T-cell (primary cell): ENCODE measurements at places on chromosomes 16 and 17.

DNA sequence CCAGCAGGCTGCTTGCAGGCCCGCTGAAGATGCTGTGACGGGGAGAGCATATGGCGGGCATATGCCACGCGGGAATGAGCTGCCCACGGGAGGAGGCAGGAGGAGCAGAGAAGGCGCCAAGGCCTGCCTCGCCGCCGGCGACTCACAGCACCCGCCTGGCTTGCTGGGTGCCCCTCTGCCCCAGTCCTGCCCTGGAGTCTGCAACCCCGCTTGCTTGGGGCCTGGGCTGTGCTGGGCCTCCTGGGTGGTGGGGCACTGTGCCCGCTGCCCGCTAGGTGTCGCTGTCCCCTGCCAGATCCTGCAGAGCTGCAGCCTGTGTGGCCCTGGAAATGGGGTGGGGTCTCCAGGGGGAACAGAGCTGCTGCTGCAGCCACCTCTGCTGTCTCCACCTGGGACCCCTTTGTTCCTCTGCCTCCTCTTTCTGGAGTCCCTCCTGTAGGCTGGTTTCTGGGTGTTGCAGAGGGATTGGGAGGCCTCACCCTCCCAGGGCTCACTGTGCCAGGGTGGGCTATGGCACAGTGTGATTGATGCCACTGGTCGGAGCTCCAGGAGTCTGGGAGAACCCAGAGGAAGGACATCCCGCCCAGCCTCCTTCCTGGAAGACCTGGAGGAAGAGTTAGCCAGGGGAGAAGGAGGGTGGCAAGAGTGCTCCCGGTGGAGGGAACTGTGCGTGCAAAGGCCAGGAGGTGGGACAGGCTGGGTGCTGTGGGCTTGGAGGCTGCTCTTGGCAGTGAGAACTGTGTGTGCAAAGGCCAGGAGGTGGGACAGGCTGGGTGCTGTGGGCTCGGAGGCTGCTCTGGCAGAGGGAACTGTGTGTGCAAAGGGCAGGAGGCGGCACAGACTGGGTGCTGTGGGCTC lies 141.0 kb upstream of the CIBAR2 start:
- peak; percentile 39 for DNase-seq
- peaks cover 11% of the 10 kb centered on the region for H3K4me1 ChIP-seq
- H3K36me3 ChIP-seq, result no peaks in the 10 kb centered on the region
- H3K27ac ChIP-seq, result no peak overlapping the region
- H3K27me3 ChIP-seq, result no peaks in the 10 kb centered on the region

GRCh38 chr16:68369168-68369567 lies 58.3 kb downstream of the PRMT7 start:
- H3K36me3 ChIP-seq, result no peaks in the 10 kb centered on the region
- H3K27me3 ChIP-seq, result peaks cover 43% of the 10 kb centered on the region
- no peak for DNase-seq
- H3K27ac ChIP-seq, result no peak overlapping the region

- peaks cover 6% of the 10 kb centered on the region for H3K4me1 ChIP-seq
- no peak overlapping the region for H3K27ac ChIP-seq
- no peak overlapping the region for H3K4me3 ChIP-seq
- DNase-seq, result no peak
These were observed 271.6 kb upstream of the TNRC6C start for GRCh38 chr17:77686903-77687302.

DNA sequence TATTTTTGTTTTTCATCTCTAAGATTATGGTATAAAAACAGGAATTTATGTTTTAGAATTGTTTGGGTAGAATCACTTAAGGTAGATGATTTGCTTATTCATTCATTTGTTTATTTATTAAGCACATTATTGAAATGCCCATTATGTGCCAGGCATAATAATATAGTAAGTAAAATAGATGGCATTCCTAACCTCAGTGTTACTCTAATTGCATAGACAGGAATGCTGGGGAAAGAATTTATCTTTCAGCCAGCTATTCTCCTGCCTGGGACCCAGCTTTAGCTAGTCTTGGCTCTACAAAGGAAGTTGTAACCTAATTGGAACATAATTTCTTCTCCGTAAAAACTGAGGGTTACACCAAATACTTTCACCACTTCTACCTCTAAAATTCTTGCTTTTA lies 44.6 kb downstream of the NFAT5 start:
- H3K36me3 ChIP-seq, result no peaks in the 10 kb centered on the region
- DNase-seq, result no peak
- H3K27ac ChIP-seq, result no peak overlapping the region
- no peak overlapping the region for H3K4me3 ChIP-seq

- H3K27ac ChIP-seq, result peak overlapping the region; percentile 76
- peak overlapping the region; percentile 70 for H3K4me3 ChIP-seq
- peaks cover 57% of the 10 kb centered on the region for H3K4me1 ChIP-seq
These were observed 432 bp downstream of the ZNF276 start for GRCh38 chr16:89721546-89722391.

DNA sequence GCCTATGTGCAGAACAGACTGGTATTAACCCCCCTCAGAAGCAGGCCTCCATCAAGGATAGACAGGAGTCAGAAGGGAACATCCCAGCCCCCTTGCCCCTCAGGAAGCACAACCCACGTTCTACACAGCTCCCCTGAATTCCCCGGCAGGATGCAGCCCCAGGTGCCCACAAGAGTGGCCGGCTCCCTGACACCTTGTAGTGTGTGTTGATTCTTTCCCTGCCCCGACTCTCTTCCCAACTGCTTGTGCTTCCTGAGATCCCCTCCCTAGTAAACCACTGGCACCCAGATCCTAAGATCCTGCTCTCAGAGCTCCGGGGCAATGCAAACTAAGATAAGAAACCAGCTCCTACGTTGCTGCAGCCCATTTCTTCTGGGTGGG lies 34.8 kb upstream of the LITAF start:
- peaks cover 87% of the 10 kb centered on the region for H3K4me1 ChIP-seq
- peak overlapping the region; percentile 73 for H3K27ac ChIP-seq
- H3K27me3 ChIP-seq, result no peaks in the 10 kb centered on the region

GRCh38 chr17:6610011-6610410 lies 30.5 kb downstream of the KIAA0753 start:
- peaks cover 62% of the 10 kb centered on the region for H3K36me3 ChIP-seq
- no peak overlapping the region for H3K4me3 ChIP-seq
- H3K27me3 ChIP-seq, result no peaks in the 10 kb centered on the region
- no peaks in the 10 kb centered on the region for H3K4me1 ChIP-seq
- no peak overlapping the region for H3K27ac ChIP-seq

DNA sequence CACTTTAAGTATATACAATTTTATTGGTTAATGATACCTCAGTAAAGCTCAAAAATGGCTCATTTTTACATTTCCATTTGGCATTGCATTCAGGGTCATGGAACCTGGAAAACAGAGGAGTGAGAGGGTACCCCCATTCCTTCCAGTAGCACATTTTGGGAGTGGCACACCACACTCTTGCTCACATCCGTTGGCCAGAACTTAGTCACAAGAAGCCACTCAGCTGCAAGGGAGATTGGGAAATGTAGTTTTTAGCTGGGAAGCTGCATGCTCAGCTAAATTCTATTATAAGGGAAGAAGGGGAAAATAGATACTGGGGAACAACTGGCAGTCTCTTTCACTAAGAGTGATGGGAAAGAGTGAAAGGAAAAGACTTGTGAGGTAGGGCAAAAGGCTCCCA lies 102.5 kb upstream of the TMEM97 start:
- H3K27me3 ChIP-seq, result peaks cover 7% of the 10 kb centered on the region
- no peak overlapping the region for H3K27ac ChIP-seq
- no peak for DNase-seq
- H3K4me1 ChIP-seq, result no peaks in the 10 kb centered on the region
- H3K36me3 ChIP-seq, result no peaks in the 10 kb centered on the region
- no peak overlapping the region for H3K4me3 ChIP-seq

GRCh38 chr16:68487669-68488068 lies 39.4 kb upstream of the SMPD3 start:
- H3K4me1 ChIP-seq, result no peaks in the 10 kb centered on the region
- no peaks in the 10 kb centered on the region for H3K36me3 ChIP-seq
- no peak for DNase-seq
- no peak overlapping the region for H3K27ac ChIP-seq

- no peak for DNase-seq
- peaks cover 7% of the 10 kb centered on the region for H3K4me1 ChIP-seq
- no peak overlapping the region for H3K4me3 ChIP-seq
- H3K36me3 ChIP-seq, result no peaks in the 10 kb centered on the region
These were observed 1.4 kb upstream of the PIPOX start for GRCh38 chr17:29041571-29041970.

DNA sequence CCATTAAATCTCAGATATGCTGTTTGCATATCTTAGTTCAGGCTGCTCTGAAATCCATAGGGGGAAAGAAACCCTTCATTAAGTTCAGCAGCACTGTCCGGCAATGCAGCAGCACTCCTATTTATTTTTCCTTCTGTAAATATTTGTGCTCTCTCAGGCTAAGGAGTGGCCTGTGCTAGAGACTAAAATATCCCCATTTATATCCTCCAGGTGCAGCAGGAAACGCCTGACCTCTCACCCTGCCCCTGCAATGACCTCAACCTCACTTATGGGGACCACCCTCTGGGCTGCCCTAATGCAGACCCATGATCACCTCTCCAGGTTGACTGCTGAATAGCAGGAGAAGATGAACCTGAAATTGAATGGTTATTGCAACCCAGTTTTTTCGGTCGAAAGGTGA lies 165.0 kb upstream of the ELAC2 start:
- no peaks in the 10 kb centered on the region for H3K27me3 ChIP-seq
- H3K27ac ChIP-seq, result no peak overlapping the region
- no peak for DNase-seq
- no peaks in the 10 kb centered on the region for H3K4me1 ChIP-seq
- no peaks in the 10 kb centered on the region for H3K36me3 ChIP-seq

GRCh38 chr16:15772579-15773293 lies 84.1 kb downstream of the MYH11 start:
- no peaks in the 10 kb centered on the region for H3K4me1 ChIP-seq
- no peaks in the 10 kb centered on the region for H3K36me3 ChIP-seq
- no peak overlapping the region for H3K27ac ChIP-seq
- no peak overlapping the region for H3K4me3 ChIP-seq
- peaks cover 9% of the 10 kb centered on the region for H3K27me3 ChIP-seq

GRCh38 chr17:67474081-67474661 lies 97.1 kb downstream of the PITPNC1 start:
- no peaks in the 10 kb centered on the region for H3K36me3 ChIP-seq
- H3K27me3 ChIP-seq, result no peaks in the 10 kb centered on the region
- peak overlapping the region; percentile 34 for H3K4me3 ChIP-seq
- no peak for DNase-seq
- peak overlapping the region; percentile 91 for H3K27ac ChIP-seq

DNA sequence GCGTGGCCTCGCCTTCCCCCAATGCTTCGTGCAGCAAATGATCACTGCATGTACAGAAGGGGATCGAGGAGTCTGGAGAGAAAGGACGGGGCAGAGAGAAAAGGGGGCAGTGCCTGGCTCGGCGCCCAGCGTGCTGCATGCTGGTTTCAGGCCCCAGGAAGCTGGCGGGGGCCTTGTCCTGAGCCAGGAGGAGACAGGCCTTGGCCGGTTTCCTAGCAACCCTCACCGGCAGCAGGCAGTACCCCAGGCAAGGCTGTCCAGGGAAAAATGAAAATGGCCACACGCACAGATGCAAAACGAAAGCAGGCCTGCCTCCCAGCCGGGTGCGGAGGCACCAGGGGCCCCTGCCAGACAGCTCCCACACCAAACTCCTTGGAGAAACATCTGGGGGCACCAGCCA lies 126.3 kb downstream of the ZFHX3 start:
- H3K27ac ChIP-seq, result no peak overlapping the region
- H3K4me1 ChIP-seq, result peaks cover 12% of the 10 kb centered on the region
- peaks cover 7% of the 10 kb centered on the region for H3K27me3 ChIP-seq
- H3K4me3 ChIP-seq, result no peak overlapping the region
- no peaks in the 10 kb centered on the region for H3K36me3 ChIP-seq

- H3K4me1 ChIP-seq, result peaks cover 36% of the 10 kb centered on the region
- no peak overlapping the region for H3K27ac ChIP-seq
- peak overlapping the region; percentile 36 for H3K4me3 ChIP-seq
- peaks cover 35% of the 10 kb centered on the region for H3K36me3 ChIP-seq
- DNase-seq, result no peak
These were observed 610 bp downstream of the VPS4A start for GRCh38 chr16:69311533-69312387.

DNA sequence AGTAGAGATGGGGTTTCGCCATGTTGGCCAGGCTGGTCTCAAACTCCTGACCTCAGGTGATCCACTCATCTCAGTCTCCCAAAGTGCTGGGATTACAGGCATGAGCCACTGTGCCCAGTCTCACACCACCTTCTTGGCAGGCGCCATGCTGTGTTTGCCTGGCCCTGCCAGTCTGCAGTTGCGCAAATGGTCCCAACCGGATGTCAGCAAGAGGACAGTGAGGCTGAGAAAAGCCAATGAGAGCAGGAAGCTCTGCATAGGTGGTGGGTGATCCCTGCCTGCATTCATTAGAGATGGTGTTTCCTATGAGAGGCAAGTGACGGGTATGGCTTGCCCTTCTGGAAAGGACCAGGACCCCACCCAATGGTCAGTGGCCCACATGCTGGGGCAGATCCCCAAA lies 59.3 kb downstream of the PECAM1 start:
- peaks cover 14% of the 10 kb centered on the region for H3K36me3 ChIP-seq
- H3K4me3 ChIP-seq, result no peak overlapping the region
- DNase-seq, result no peak
- H3K27ac ChIP-seq, result no peak overlapping the region
- no peaks in the 10 kb centered on the region for H3K27me3 ChIP-seq
- H3K4me1 ChIP-seq, result peaks cover 18% of the 10 kb centered on the region

DNA sequence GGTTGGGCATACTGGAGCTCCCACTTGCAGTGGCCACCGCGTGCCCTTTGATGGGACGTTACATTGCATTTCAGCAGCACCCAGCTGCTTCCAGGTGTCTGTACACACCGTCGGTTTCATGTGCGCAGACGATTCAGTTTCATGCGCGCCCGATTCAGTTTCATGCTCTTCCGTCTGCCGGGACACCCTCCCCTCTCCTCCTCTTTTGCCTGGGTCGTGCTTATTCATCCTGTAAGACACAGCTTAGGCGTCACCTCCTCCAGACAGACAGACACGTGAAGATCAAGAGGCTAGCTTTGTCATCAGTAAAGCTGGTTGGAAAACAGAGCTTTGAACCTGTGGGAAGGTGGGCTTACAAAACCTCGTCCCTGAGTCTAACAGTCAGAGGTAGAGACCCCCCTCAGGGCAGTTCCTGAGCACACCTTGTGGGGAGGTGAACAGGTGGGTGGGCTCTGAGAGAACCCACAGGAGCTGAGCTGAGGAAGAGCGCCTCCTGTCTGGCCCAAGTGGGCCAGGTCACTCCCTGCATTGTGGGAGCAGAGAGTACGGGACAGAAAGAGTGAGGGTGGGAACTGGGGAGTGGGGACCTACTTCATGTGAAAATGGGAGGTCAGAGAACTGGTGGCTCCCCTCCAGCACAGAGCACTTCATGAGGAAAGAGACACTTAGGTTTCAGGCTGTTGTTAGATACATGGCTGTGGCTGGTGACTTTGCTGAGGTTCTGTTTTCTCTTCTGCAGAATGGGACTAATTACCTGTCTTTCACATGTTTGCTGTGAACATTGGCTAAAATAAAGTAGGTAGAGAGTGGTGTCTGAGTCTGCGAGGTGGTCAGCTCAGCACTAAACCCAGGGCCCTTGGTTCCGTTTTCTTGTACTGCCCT lies 122.1 kb downstream of the SNX29 start:
- no peak overlapping the region for H3K27ac ChIP-seq
- H3K4me3 ChIP-seq, result no peak overlapping the region
- no peaks in the 10 kb centered on the region for H3K27me3 ChIP-seq
- H3K36me3 ChIP-seq, result peaks cover 5% of the 10 kb centered on the region
- no peak for DNase-seq
- H3K4me1 ChIP-seq, result peaks cover 2% of the 10 kb centered on the region
